ENCODE measurements at places on chromosomes 5 and 9.
A peak's percentile ranks its signal among the peaks of the same experiment; 100 is the strongest.

GRCh38 chr5:140633021-140633471, at the start of gene CD14:
Gene CD14, minus strand, starts transcription at chr5:140633175. Its CDS starts 104 bp downstream, at chr5:140633071.
- peak; percentile 59 for DNase-seq

DNA sequence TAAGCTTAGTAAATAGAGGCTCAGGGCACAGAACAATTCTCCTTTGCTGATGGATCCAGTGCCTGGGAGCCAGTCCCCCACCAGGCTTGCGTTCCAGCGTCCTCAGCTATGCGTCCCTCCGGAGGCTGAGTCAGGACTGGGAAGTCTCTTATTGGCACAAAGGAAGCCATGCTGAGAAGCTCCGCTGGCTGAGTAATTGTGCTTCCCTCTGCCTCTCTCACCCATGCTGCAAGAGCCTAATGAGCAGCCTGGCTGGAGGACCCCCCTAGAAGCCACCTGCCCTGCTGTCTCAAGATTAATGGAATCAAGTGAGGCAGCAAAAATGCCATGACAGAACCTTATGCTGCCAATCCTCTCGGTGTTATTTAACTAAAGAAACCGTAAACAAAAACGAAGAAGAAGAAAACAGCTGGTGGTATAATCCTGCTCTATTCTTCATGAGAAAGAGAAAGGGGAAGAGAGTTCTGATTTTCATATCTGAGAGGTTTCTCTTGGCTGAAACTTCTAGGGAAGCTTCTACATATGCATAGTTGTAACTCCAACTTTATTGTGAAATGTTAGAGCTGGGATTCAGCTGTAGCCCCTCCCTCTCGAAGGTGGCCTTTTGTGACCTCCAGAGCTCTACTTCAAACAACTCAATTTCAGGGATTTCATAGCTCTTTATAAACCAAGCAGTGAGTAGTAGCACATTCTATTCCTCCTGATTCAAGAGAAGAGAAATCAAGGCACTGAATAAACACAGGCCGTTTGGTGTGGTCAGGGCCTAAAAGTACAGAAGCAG, 185.4 kb upstream of the SEMA6A start:
- no peak for DNase-seq

DNA sequence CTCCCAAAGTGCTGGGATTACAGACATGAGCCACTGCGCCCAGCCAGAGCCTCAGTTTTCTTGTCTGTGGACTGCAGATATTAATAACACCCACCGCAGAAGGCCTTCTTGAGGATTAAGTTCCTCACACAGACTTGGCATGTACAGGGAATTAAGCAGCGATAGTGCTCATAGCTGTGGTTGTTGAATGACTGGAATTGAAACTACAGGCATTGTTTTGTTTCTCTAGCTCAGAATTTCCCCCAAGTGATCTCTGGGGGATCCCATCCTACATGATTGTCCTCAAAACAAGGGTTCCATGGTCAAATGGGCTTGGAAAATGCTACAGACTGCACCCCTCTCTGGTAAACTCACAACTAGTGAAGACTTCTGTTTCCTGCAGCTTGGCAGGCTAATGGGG, 44.2 kb upstream of the TDRD7 start:
- no peak for DNase-seq

- no peak for DNase-seq
Measured at GRCh38 chr9:19992556-19992955, 203.7 kb upstream of the SLC24A2 start.

- DNase-seq, result no peak
Measured at GRCh38 chr5:158898185-158899177, 201.2 kb downstream of the EBF1 start.

DNA sequence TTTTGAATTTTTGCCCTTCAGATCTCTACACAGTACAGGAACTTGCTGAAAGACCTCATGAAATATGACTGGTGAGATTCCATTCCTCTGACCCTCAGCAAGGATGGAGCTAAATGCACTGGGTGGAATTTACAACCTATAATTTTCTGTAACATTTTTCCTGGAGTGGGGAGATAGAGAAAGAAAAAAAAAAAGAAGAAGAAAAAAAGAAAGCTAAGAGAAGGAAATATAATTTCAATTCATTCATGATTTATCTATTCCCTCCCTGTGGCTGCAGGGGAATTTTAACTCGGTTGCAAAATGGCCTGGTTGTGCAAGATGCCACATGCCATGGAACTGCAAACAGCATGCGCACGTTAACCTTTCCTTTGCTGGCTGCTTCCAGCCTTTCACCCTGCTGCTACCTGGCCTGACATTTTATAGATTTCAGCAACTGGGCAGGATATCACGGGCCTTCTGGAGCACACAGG, 155.4 kb downstream of the FSTL4 start:
- no peak for DNase-seq

GRCh38 chr5:154065971-154066370, 27.2 kb downstream of the MFAP3 start:
- DNase-seq, result no peak

- no peak for DNase-seq
Measured at GRCh38 chr5:21398511-21398910, 1410.5 kb upstream of the CDH18 start.

DNA sequence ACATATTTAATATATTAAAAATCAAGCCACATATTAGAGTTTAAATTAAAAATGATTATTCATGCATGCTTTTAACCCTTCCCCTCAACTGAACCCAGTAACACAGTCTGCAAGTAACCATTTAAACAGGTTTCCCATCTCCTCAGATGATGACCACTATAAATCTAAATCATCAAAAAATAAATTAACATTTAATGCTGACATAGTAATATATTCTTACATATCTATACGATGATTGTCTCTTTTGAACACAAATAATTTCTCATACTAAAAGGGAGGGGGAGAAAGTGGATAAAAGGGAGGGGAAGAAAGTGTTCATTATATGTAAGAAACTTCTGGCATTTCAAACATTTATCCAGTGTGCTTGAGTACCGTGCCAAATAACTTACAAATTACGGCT, 701.6 kb downstream of the MTRR start:
- no peak for DNase-seq

DNA sequence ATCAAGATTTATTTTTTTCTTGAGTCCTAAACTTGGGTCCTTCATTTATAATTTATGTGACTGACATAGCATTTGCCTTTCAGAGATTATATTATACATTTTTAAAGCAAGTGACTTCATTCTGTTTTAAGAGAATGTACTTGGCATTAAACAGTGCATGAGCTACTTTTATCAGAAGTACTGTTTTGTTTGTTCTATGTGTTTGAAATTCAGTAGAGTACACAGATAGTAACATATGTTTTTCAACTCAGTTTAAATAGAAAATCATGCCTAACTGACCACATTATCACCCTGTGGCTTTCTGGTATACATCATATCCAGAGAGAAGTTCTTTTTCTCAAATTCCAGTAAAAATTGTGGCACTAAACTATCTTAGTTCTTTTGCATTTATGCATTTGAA, 335.3 kb upstream of the CDH18 start:
- no peak for DNase-seq

DNA sequence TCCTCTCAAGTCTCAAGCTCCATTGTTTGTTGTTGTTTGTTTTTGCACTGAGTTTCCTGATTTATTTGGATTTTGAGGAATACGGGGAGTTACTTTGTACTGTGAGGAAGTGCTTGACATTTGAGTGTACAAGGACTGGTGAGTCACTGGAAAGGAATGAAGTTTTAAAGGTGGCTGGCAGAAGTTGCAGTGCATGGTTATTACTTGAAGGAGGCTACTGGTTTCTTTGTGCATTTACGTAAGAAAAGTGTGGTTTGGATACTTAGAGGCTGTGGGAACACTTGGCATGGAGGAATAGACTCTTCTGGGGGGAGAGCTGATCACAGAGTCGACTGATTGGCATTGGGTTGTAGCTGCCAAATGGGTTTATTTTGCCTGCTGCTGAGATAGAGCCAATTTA, 919.0 kb downstream of the TAF11L14 start:
- DNase-seq, result no peak

DNA sequence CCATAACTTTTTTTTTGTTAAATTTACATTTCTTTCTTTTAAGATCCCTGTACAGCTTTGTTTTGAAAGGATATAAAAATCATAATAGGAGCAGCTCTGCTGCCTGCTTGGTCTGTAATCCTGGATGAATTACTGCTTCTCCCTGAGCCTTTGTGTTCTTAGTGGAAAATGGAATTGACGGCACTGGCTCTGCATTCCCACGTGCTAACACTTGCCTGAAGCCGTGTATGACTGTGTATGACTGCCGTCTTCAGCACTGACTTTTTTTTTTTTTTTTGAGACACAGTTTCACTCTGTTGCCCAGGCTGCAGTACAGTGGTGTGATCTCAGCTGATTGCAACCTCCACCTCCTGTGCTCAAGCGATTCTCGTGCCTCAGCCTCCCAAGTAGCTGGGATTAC, 4.8 kb downstream of the THG1L start:
- DNase-seq, result no peak

DNA sequence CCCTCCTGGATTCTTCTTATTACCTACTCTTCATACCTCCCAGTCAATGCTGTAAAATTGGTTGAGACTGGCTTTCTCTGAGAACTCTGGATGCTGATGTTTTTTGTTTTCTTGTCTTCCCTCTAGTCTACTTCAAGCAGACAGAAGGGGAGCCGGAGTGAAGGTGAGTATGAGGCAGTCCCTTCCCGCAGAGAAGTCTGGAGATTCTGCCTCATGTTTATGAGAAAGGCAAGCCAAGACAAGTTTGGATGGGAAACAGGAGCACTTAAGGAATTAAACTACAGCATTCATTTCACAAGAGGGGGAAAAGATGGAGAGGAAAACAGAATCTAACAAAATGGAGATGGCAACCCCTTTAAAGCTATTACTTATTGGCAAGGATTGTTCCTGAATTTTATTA, 246.1 kb downstream of the TRIM32 start:
- no peak for DNase-seq

- no peak for DNase-seq
Measured at GRCh38 chr9:113741886-113742854, 133.9 kb upstream of the ZNF618 start.

- no peak for DNase-seq
Measured at GRCh38 chr5:544675-545355, 20.6 kb upstream of the SLC9A3 start.

DNA sequence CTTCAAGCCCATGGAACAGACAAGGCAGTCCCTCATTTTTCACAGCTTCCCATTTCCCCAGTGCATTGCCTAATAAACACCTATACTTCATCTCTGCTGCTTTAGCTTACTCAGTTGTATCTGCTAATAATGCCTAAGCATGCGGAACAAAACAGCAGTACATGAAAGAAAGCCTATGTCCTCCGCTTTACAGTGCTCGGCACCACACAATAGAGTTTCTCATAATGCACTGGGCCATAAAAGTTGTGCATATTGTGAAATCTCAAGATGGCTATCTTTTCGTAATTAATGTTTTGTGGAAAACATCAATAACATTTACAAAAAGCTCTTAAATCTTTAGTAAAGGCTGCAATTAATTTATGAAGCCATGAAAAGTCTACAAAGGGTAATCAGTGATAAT, 69.3 kb downstream of the DENND1A start:
- no peak for DNase-seq

DNA sequence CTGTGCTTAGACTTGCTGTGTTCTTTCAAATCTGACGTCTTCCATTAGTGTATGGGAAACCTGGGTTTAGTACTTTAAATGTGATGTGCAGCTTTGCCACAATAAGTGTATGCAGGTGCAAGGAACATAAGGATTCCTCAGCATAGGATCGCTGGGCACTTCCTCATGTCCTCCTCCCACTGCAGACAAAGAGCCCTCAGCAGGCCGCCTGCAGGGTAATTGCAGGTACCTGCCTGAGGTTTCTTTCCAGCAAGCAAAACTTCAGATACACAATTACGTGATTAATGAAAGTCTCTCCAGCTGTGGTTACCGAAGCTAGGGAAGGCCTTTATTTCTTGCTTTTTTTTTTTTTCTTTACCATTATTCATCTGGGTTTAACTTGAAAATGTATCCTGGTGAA, 233.1 kb downstream of the RFK start:
- DNase-seq, result no peak

GRCh38 chr9:93652604-93653592, 76.5 kb downstream of the PHF2 start:
- DNase-seq, result no peak

- DNase-seq, result no peak
Measured at GRCh38 chr5:387491-388265, 55.3 kb upstream of the EXOC3 start.

DNA sequence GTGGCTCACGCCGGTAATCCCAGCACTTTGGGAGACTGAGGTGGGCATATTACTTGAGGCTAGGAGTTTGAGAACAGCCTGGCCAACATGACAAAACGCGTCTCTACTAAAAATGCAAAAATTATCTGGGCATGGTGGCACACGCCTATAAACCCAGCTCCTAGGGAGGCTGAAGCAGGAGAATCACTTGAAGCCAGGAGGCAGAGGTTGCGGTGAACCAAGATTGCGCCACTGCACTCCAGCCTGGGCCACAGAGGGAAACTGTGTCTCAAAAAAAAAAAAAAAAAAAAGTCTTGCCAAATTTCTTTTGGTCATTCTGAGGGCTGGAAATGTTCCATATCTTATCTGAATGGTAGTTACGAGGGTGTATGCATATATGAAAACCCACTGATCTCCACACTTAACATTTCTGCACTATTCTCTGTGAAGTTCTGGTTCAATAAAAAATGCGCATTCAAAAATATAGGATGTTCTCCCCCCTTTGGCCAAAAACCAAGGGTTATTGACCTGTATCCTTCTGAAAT, 13.5 kb upstream of the NIPAL4 start:
- no peak for DNase-seq

DNA sequence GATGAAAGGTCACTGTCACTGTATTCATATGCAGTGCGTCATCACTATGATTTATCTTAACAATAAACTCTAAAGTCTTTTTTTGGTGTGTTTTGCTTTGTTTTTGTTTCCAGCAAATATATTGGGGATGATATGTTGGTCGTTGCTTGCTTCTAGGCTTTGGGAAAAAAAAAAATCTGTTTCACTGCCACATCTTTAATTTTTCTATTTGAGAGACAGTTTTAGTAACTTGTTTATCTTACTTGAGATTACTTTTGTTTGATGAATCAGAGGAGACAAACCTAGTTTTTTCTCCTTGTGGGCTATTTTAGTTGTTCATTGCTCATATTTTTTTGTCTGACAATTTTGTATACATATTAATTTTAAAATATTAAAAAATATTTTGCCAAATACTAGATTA, 19.4 kb downstream of the CWC27 start:
- no peak for DNase-seq

DNA sequence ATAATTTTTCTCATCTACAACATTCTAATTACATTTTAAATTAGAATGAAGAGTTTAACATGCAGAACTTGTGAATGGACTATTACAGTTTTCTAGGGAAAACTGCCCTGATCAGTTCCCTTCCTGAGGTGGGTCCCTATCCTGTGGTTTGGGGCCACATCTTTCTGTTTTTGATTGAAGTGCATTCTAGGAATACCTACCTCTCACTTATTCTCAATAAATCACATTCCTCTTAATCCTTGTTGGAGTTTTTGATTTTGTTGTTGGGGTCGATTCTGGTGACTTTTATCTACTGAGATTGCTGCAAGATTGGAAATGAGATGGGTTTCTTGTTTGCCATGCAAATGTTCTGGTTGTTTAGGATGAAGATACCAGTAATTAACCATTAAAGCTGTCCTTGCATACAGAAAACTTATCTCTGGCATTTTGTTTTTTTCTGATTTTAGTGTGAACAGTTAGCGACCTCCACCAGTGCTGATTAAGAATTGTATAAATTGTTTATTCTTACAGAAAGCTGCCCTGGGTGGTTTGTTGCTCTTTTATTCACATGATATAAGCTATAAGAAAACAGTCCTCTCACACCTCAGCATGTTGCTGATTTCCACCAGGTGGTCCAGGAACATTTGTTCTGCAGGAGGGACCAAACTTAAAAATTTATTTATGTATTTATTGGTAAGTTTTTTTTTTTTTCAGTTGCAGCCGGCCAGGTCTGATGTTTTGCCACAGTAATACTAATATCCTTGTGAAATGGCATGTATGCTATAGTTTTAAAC, 269.9 kb downstream of the FANCC start:
- DNase-seq, result no peak
